ENCODE measurements at places on chromosomes 16 and 17.

GRCh38 chr17:79042421-79043190 lies 18.6 kb downstream of the C1QTNF1 start:
- DNase-seq: peak; percentile 36

DNA sequence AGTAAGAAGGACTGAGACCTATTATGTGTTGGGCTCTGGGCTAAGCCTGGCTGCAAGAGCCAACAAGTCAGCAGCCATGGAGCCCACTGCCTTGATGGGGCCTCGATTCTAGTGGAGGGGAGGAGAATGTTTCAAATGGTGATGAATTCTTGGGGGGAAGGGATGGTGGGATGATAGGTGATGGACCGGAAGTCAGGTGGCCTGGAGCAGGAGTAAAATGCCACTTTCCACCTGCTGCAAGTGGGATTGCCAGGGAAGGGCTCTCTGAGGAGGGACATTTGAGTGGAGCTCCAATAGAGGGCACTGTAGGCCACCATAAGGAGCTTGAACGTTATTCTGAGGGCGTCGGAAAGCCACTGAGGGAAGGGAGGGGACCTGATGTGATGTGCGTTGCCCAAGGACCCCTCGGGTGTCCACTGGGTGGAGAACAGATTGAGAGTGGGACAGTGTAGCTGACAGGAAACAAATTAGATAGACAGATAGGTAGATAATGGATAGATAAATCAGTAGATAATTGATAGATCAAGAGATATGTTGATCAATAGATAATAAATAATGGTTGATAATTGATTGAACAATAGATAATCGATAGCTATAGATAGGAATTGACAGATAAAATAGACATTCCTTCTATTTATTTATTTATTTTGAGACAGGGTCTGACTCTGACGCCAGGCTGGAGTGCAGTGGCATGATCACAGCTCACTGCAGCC lies 18.2 kb upstream of the NXPH3 start:
- DNase-seq: peak; percentile 56

- DNase-seq: no peak
These were observed 299.4 kb downstream of the CPPED1 start for GRCh38 chr16:12504312-12504711.

DNA sequence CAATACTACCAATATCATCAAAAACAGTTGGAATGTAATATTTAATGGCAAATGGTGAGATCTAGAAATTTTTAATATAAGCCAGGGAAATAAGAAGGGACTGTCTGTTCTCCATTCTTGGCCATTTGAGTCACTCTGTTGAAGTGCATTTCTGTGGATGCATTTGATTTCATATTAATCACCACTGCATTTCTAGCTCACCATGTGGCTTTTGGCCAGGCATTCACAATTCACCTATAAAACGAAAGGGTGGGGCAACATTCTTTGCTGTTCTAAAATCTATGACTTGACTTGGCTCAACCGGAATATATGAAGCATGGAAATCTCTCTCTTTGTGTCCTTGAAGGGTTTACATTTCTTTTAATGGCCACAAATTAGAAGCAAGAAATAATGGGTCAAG lies 483.0 kb downstream of the SLC39A11 start:
- DNase-seq: no peak

- no peak for DNase-seq
These were observed 4.4 kb upstream of the SNX29 start for GRCh38 chr16:11972128-11972527.

Data from activated CD4-positive, alpha-beta T cell treated with anti-CD3 and anti-CD28 coated beads, Interleukin-2, amount 50 U/mL, for 16 hours (primary cell).